ENCODE measurements at places on chromosomes 2 and 18.

DNA sequence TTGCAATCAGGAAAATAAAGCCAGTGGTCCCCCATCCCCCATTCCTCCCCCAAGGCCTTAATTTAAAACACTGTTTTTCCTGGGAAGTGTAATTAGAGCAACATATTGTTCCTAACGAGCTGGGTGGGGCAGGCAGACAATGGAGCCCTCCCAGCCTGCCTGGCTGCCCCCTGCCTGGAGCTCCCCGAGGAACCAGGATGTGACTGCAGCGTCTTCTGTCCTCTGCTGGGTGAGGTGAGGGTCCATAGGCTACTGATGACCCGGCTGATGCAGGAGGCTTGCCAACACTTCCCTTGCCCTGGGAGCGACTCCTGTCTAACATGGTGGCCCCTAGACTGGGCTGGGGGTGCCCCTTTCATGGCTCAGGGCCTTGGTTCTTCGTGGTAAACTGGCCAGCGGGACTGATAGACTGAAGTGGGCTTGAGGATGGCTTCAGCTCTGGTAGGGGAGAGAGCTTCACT, 152.4 kb downstream of the DYSF start:
- no peak for DNase-seq

DNA sequence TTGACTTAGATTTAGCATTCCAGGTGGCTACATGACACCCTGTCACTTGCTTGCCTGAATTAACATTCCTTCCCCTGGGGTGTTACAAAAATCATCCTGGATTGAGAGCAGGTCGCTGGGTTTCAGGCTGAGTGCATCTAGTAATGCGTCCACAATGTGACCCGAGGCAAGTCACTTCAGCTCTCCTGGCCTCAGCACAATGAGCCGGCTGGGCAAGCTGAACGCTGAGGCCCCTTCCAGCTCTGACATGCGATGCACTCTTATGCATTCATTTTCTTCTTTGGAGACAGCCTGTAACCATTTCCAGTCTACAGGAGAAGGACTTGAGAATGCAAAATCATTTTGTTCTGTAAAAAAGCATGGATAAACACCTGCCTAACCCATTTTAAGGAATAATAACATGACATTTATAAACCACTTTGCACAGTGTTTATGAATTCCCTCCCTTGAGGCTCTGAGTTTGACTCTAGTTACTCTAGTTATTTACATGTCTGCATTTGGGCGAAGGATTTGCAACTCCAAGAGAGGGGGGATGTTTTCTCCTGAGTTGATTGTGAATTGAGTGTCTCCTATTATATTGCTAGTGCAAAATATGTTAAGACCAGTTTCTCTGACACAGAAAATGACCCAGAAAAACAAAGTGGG, 63.0 kb upstream of the CPO start:
- DNase-seq = no peak

DNA sequence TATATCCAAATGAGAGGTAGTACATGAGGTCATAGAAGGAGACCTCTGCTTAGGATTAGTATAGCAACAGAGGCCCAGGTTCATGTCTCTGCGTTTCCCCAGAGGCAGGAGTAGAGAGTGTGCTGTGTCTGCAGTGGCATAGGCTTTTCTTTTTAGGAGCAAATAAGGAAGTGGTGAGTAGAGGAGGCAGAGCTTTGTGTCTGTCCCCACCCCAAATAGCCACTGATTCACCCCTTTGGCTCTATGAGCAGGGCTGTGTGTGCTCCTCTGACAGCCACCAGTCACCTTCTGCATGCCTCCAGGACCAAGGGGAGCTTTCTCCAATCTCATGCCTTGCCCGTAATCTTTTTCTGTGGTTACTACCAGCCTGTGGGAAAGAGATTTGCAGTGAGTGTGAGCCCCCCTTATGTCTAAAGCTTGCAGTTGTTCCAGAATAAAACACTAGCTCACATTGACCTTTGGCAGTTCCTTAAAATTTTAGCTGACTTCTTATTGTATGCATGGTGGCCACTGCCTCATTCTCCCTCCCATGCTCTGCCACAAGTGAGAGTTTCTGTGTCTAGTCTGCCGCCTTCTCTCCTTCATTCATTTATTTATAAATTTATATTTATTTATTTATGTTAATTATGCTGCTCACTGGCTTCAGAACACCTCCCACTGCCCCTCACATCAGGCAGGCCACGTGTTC, 23.5 kb upstream of the ELAC1 start:
- DNase-seq = no peak

- no peak for DNase-seq
Measured at GRCh38 chr2:229033816-229034215, 237.3 kb downstream of the PID1 start.

DNA sequence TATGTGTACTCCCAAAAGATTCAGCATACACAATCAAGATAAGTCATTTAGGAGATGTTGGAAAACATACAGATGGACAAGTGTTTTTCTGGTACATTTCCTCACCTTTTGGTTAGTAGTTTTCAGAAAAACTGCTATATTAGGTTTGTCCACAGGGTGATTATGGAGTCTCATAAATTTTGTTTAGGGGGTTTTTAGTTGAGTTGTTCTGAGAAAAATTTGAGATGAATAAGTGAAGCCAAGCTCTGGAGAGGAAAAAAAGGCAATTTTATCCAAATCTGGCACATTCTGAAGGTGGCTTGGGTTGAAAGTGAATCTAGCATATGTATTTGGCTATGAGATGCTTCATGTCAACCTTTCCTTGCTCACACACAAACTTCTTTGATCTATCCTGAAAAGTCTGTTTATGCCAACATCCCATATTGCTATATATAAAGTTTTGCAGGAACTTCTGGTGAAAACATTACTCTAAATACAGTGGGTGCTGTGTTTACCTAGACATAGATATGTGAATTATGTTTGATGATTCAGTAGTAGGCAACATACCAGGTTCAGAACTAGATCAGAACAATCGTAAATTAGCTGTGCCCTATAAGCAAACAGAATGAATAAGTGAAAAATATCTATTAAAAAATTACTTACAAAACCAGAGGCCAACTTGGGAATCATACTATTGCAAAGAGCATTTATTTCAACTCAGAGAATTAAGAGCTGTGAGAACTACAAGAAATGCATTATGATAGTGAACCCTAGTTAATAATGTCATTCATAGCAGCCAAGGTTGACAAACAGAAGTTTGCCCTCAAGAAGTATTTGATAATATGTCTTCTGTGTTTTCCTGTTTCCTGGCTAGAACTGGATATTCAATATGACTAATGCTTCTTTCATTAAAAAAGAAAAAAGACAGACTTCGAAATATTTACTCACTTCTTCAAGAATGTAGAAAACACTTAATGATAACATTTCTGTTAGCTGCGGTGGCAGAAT, 552.0 kb downstream of the IRS1 start:
- peak; percentile 62 for DNase-seq

- peak; percentile 67 for DNase-seq
Measured at GRCh38 chr2:55047677-55048299, 2.5 kb downstream of the RTN4 start.

DNA sequence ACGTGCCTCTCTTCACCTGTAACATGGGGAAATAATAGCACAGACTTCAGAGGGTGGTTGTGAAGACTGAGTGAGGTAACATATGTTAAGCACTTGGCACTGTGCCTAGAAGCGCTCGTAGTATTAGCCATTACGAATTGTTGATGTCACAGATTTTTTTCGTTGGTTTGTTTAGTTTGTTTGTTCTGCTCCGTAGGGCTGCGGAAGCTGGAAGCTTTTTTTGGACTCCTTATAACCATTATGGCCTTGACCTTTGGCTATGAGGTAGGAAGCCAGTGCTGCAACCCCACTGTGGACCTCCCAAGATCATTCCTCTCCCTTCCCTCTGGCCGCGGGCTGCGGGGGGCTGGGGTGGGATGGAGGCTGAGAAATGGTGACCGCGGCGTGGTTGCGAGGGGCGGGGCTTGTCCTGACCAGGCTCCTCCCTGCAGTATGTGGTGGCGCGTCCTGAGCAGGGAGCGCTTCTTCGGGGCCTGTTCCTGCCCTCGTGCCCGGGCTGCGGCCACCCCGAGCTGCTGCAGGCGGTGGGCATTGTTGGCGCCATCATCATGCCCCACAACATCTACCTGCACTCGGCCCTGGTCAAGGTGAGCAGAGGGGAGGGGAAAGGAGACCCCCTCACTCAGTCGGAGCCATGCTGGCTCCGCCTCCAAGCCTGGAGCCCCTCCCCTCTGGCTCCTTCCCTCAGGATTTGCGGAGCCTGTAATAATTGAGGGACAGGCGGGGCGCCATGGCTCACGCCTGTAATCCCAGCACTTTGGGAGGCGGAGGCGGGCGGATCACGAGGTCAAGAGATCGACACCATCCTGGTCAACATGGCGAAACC, 5.5 kb downstream of the SLC11A1 start:
- peak; percentile 86 for DNase-seq

DNA sequence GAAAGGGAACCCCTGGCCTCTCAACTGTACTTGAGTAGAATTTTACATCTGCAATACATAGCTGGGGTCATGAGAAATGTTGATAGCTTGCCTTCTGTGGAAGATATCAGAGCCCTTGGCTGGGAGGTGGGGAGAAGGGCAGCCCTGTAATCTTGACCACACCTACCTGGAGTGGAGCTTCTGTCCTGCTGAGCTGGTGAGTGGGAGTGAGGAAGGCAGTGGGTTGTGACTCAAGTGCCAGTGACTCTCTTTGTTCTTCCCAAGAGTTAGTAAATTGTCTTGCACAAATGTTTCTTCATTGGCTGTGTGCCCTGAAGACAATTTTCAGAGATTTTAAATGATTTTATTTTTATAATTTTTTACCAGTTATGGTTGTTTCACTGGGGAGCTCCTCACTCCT, 277.3 kb downstream of the MBD5 start:
- peak; percentile 41 for DNase-seq

DNA sequence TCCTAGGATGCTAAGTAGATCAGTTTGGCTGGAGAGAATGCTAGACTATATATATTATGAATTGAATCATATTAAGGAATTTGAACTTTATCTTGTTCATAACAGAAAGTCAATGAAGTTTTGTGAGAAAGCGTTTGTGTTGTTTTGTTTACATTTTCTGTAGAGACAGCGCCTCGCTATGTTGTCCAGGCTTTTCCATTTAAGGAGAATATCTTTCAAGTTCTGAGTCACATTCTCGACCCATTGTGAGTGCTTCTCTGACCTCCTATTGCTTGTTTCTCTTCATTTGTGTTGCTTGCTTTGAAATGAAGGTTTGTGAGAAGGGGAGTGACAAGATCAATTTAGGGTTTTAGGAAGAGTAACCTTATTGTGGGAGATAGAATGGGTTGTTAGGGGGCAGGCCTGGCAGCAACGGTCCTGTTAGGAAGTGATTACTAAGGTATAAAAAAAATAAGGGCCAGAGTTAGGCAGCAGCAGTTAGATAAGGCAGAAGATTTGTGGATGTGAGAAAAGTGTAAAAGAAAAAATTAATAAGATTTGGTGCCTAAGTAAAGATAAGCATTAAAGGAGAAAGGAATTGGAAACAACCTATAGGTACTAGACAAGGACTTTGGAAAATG, 47.6 kb upstream of the ACVR1 start:
- DNase-seq = no peak

DNA sequence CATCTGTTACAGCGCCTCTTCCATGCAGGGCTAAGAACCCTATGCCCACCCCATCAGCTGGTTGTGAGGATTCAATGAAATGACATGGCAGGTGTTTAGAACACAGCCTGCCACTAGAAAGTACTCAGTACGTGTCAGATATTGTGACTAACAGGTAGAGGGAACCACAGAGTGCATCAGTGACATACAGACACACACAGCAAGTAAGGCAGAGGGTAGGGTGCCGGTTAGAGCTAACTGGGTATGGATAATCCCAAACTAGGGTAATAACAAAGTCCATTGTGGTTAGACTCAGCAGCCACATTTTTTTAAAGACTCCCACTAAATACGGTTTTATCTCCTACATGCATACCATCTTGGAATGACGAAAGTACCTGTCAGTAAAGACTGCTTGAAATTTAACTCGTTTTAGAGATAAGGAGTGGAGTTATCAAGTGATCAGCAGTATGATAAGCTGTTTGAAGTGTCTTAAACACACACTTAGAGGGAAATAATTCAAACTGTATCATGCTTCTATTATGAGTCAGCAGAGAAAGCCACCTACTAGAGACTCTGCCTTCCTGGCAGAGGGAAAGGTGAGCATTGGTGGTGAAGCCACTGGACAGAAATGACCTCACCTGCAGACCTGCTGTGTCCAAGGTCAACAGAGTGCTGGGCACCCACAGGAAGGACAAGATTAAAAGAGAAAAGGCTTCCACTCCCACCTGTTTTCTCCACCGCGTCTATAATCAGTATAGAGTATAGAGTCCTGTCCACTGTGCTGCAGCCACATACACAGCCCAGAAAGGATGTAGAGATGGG, 20.6 kb downstream of the MPPE1 start:
- no peak for DNase-seq

- no peak for DNase-seq
Measured at GRCh38 chr2:113173542-113174375, at the start of gene PSD4. PSD4 (plus strand) TSS chr2:113173971; CDS start chr2:113182457, 8,486 bp downstream.

DNA sequence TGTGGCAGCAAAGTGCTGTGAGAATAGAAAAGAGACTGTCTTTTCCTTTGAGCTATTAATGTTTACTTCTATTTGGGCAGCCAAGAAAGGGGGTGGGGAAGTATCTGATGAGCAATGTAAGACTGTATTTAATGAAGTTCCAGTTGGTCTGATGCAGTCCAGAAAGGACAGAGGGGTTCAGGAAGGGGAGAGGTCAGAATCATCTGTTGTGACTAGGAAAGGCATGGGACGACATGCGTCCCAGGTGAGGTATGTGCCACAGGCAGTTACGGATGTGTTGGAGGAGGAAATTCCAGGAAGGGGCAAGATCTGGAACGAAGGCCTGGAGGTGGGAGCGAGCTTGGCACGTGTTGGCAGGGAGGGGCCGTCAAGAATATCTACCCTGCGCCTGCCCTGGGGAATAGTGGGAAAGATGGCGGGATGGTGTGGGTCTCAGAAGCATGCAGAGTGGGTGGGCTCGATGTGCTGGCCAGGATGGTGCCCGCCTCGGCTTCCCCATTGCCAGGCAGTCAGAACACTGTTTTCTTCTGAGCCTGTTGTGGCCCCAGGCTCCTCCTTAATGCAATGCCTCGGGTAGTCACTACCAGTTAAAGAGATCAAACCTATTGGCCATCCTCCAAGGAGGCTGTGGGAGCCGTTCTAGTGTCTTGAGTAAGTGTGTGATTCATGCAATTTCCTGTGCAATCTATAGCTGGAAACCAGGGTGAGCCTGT, 57.8 kb upstream of the TXNDC2 start:
- peak; percentile 99 for DNase-seq

GRCh38 chr2:237556773-237557632, 9.4 kb upstream of the PRLH start:
- no peak for DNase-seq

DNA sequence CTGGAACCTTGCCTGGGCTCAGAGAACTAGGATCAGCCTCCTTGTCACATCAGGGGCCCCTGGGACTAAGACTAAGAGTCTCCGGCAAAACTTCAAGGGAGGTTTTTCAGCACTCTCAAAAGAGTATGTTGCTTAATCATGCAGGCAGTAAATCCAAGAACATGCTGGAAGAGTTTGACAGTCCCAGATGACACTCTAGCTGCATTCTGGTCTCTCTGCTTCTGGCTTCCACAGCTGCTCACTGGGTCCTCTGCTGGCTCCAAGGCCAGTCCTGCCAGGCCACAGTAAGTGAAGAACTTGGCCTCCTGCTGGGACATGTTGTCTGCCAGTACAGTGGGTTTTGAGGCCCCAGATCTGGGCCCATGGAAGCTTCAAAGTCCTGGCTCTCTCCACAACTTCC, 45.2 kb upstream of the IL1RL1 start:
- DNase-seq = no peak

- DNase-seq = peak; percentile 53
Measured at GRCh38 chr18:29154196-29154757, 977.3 kb upstream of the CDH2 start.

All from fibroblast of pulmonary artery (primary cell).